ENCODE measurements at places on chromosomes 7 and 10.

DNA sequence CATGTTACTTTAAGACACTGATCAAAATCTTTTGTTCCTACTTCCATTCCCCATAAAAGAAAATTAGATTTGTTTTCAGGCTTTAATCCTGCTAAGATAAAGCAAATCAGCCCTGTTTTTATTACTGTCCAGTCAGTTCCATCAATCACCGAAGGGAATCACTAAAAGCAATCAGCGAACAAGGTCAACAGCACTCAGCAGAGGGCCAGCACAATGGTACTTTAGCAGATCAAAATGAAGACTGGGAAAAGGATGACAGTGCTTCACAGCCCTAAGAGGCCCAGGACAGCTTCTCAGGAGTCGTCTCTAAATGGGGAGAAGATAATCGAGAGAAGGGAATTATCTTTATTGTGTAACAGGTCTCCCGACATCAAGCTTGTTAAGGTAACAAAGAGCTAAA lies 32.7 kb downstream of the SEM1 start:
- no peak for DNase-seq

DNA sequence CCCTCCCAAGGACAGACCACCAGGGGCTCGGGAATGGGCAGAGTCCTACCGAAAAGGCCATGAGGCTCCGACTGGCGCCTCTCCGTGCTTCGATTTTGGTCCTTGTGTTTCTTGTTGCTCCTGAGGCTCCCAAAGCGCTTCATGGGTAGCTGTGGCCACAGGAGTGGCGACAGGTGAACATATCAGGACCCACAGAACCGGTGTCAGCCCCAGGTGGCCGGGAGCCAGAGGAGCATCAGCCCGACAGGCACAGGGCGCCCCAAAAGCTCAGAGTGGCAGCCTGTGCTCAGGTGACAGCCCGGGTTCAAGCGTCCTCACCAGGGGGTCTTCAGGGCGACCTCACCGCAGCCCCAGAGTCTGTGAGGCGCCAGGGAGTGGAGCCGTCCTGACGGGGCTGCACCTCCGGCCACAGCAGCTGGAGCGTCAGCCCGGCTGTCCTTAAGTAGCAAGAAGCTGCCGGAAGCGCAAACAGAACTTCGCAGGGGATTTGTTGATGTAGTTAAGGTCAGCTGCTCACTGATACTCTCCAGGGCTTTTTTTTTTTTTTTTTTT lies 141.0 kb downstream of the PRKAG2 start:
- no peak for DNase-seq

DNA sequence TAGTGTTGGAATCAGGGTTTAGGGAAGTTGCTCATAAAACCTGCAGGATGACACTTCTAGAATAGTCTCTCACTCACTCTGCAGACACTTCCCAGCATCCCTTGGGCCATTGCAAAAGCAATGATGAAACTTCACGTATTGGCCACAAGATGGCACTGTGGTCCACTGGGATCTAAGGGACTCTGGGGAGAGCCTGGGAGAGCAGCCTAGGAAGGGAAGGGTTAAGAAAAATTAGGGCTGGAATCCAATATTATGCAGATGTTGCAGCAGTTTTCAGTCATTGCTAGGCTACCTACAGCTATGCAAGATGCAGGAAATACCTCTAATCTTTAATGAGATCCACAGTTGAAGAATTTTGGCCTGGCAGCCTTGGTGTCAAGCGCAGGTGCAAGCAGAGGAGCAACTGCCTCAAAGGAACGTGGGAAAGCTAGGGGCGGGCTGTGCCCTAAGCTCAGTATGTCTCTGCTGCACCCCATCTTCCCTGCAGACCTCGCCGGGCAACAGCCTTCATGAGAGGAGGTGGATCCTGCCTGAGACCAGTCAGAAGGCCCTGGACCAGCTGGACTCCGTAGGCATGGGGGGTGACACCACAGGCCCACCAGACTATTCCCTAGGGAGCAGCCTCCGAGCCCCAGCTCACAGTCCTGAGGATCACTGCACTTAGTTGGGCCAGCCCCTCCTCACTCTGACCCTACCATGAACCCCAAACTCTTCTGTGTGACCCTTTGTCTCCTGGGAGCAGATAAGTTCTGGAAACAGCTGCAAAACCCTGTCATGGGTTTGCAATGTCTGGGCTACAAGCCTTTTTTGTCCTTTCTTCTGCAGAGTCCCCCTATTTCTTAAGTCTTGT lies 127.9 kb upstream of the PRSS58 start:
- DNase-seq = peak; percentile 55

GRCh38 chr10:17802976-17803375 lies 6.2 kb upstream of the MRC1 start:
- DNase-seq = no peak

DNA sequence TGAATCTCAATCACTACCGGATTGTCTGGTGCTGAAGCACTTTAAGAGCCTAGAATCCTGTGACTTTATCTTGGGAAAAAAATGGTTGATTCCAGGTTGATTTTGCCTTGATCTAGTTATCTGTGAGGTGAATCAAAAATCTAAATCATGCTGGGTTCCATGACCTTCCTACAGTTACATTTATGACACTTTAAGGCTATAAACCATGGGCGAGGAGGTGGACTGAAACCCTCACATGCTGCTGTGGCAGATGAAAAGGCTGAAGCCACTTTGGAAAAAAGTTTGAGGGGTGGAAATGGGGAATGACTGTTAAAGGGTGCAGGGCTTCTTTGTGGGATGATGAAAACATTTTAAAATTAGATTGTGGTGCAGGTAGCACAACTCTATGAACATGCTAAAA lies 17.5 kb downstream of the SLC16A9 start:
- no peak for DNase-seq

- DNase-seq = no peak
Observed at GRCh38 chr7:101746314-101746713, 71.1 kb upstream of the CUX1 start.

GRCh38 chr10:119543814-119544642 lies 1.5 kb upstream of the RGS10 start:
- DNase-seq = no peak

DNA sequence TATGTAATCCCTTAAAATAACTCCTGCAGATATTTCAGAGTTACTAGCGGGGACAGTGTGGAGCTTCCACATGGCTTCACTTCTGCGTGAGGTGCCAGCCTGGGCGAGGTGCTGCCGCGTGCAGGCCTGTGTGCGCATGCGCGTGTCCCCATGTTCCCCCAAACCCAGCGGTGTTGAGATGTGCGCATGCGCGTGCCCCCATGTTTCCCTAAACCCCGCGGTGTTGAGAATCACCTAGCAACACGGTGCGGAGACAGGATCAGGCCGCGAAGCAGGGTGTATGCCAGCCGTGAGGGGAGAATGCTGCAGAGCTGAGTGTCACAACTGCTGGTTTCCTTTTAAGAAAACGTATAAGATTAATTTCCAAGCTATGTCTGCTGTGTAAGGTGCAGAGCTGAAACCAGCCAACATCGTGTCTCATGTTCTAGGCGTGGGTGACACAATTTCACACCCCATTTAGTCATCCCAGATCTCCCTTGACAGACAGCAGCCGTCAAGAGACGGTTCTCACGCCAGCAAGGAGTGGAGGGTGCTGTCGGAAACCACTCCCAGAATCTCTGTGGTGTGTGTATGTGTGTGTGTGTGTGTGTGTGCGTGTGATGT lies 71.9 kb upstream of the ADARB2 start:
- no peak for DNase-seq

DNA sequence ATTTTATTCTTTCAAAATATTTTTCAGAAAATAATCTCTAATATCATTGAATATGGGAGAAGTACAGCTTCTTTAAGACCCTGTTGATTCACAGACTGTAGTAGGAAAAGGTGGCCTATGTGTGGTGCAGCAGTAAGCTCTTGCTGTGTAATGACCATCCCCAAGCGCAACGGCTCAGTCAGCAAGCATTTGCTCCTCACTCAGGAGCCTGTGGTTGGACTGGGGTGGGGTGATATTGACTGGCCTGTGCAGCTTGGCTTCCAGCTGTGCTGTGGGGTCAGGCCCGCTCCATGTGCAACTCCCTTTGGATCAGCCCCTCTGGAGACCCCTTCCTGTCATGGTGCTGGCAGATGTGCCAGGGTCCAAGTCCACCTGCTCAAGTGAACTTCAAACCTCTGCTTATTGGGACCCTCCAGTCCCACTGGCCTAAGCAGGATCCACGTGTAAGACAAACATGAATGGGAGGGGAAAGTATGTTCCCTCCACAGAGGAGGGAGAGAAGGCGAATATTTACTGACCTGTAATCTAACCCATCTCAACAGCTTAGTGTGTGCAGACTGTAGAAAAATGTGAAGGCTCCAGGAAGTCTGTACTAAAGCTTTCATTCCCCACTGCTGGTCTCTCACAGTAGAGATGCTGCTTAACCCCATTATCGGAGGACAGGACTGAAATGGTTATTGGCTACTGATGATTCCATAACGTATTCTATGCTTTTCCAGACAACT lies 239.7 kb downstream of the WDR37 start:
- no peak for DNase-seq

GRCh38 chr7:132750096-132750495 lies 173.8 kb upstream of the PLXNA4 start:
- DNase-seq = no peak

- peak; percentile 44 for DNase-seq
Observed at GRCh38 chr10:119871881-119872609, 598 bp downstream of the MCMBP start.

DNA sequence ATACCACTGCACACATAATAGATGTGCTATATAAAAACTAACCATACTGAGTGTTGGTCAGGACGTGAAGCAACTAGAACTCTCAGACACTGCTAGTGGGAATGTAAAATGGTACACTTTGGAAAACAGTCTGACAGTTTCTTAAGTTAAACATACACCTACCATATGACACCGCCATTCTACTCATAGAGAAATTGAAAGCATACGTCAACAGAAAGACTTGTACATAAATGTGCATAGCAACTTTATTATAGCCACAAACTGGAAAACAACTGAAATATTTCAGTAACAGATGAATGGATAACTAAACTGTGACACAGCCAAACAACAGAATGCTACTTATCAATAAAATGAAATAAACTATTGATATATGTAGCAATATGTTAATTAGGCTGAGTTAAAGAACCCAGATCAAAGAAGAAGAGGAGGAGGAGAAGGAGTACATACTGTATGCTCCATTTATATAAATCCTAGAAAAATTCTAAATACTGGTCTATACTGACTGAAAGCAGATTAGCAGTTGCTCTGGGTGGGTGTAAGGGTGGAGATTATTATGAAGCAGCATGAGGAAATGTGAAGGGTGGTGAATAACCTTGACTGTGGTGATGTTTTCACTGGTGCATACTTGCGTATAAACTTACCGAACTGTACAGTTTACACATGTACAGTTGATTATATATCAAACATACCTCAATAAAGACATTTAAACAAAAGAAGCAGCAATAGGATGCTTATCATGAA lies 48.6 kb downstream of the ARHGAP21 start:
- DNase-seq = no peak

GRCh38 chr10:30762620-30763019 lies 133.1 kb upstream of the LYZL2 start:
- DNase-seq = no peak

GRCh38 chr7:80240265-80241025 lies 105.8 kb downstream of the GNAI1 start:
- DNase-seq = no peak

DNA sequence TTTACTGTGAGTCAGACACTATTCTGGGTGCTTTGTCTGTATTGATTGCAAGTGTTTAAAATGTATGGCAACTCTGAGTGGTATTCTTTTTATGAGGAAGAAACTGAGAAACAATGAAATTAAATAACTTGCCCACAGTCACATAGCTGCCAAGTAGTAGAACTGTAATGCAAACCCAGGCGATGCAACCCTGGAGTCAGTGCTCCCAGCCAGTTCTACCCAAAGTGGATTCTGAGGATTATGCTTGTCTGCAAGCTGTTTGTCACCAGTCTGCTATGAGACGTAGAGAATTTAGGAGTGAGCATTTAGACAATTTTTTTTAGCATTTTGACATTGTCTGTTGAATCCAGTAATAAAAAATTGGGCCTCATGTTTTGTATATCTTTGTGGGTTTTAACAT lies 306.0 kb upstream of the LRGUK start:
- DNase-seq = no peak

DNA sequence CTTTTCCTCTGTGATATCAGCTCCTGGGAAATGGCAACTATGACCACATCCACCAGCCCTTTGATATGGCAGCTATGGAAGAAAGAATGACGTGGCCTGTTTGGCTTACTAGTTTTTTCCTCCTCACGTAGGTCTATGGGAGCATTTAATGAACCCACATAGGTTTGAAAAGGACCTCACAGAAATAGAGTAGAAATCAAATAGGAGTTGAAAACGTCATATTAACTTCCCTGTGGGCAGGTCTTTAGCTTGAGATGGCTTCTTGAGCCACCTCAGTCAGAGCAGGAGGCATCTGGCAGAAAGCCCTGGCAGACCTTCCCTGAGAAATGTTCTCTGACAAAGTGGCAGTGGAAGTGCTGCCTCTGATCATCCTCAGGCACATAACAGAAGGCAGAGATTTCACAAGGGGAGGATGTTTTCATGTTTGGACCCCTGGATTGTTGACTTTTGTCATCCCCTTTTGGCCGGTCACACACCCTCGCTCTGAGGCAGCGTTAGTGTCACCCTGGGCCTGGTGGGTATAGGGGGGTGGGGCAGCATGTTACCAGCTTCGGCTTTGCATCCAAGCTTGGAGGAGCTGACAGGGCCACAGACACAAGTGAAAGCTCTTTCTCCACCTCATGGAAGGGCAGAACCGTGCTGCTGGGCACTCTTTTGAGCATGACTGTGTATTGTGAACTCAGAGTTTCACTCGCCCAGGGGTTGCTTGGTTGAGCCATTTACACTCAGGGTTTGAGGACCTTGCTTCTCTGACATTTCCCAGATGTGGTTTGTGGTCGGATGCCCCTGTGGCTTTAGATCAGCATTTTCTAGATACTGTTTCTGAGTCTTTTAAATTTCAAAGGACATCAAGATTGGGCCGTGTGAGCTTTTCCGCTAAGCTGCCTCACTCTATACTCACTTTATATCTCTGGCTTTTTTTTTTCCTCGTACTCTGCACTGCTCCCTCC lies 184.2 kb downstream of the STK31 start:
- peak; percentile 2 for DNase-seq

- DNase-seq = no peak
Observed at GRCh38 chr10:116209781-116210180, 63.2 kb downstream of the GFRA1 start.

GRCh38 chr7:146670532-146670931 lies 553.9 kb downstream of the CNTNAP2 start:
- no peak for DNase-seq

Measured in CD4-positive, alpha-beta T cell treated with Interleukin-15 for 4 hours (primary cell).